ENCODE measurements at places on chromosomes 6 and 20.

DNA sequence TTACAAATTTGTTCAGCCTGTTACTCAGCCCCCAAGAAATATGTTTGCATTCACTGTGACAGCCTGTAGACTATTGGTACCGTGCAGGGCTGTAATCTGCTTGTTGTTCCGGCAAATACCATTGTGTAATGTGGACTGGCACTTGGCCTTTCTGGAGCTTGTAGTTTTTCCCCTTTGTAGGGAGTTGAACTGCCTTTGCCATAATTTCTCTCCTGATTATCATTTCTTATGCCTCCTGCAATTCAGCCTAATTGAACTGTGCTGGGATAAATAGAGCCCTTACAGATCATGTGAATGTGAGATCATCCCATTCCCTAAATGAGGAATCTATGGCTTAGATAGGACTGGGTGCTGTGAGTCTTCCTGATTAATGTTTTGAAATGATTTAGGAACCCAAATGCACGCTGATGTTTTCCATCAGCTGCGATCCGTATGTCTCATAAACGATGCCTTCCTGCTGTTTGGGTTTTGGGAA lies 185.1 kb downstream of the JARID2 start:
- no peak for DNase-seq

GRCh38 chr6:163720460-163721235 lies 306.1 kb downstream of the QKI start:
- DNase-seq, result no peak

DNA sequence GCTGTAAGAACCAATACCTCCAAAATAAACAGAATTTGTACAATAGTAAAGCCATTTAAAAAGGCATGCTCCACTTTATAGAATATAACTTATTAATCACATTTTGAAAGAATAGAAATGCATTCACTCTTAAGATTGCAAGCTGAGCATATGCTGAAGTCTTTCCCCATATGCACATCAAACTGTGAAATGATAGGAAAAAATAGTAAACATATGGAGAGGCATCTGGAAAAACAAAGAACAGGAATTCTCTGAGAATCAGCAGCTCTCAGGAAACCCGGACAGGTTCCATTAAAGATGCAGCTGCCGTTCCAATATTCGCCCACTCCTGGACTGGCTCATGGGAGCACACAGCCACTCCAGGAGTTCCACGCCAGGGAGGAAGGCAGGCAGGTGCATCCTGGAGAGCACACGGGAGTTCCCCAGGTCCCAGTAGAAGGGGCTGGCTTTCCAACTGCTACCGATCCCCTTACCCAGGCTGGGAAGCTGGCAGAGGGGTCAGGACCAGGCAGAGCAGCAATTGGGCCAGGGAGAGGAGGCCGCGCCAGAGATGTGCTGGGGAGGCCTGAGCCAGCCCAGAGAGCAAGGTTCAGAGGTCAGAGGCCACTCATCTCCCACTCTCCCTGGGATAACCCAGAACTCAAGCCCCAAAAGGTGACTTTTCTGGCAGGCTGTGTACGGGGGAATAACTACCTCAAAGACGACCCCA lies 111.1 kb downstream of the DLL1 start:
- DNase-seq, result no peak

DNA sequence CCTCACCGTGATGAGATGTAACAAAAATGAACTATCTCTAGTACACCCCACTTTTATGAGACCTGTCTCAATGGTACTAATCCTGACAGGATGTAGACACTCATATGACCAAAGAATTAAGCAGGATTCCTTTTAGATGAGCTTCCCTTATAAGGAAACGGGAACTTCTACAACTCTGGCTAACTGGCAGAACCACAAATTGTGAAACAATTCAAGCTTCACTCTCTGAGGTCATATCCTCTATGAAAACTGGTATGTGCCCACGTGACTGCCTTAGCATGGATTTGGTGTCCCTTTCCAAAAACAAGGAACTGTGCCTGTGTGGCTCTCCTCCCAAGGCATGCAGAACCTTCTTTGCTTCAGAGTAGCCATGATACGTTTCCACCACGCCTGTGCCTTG lies 14.1 kb upstream of the CPNE5 start:
- DNase-seq, result no peak

DNA sequence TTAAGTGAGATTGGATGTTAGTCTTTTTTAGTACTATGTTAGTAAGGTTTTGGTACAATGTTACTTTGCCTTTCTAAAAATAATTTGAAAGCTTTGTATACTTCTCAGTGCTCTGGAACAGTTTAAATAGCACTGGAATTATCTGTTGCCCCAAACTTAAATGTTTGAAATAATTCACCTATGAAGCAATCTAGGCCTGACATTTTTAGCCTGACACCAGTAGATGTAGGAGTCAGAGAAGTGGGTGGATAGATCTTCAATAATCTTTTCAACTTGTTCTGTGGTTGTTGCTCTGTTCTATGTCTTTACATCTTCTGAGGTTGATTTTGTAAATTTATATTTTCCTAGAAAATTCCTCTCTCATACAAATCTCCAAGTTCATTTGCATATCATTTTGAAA lies 103.1 kb upstream of the ADGRF1 start:
- no peak for DNase-seq

- no peak for DNase-seq
Measured at GRCh38 chr20:31808481-31808880, 10.7 kb upstream of the MYLK2 start.

DNA sequence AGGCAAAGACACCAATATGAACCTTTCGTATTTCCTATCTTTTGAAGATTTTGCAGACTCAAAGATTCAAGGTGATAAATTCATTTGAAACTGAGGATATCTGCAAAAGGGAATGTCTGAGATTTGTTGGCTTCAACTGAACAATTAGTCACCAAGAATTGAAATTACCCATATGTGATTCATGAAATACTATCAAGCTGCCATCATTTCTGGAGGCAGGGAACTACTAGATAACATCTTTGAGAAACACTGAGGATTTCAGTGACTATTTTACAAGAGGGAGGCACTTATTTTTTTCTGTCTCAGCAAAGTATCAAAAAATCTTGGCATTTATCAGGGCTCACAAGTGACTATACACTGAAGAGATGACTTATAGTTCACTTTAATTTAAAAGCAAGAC lies 39.8 kb upstream of the MMS22L start:
- no peak for DNase-seq

- no peak for DNase-seq
Measured at GRCh38 chr6:138645976-138646640, 127.5 kb upstream of the CCDC28A start.

GRCh38 chr20:19554666-19555065 lies 203.4 kb upstream of the RIN2 start:
- DNase-seq, result no peak

DNA sequence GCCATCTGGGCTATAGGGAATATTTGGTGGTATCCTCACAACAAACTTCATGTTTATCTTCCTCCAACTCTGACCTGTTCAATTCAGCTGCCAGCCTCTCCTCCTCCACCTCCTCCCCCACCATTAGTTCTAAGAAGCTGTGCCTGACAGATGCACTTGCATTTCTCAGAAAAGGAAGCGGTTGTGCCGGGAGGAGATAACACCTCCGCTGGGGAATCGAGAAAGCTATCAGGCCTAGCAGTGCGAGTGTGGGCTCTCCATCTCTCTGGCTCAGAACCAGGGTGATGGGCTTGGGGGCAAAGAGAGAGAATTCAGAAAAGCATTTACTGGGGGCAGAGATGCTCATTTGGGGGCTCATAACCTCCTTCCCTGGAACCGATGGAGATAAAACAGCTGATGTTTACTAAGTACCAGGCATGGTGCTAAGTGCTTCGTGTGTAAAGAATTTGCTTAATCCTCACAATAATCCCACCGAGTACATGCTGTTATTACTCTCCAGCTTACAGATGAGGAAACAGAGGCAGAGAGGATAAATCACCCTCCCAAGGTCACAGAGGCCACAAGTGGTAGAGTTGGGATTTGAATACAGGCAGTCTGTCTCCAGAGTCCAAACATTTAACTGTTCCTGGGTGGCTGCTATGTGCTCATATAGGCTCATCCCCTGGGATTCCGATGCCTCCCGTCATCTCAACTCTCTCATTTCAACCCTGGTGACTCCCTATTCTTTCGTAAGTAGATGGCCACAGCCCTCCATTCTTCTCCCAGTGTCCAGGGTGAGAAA lies 38.3 kb downstream of the COX4I2 start:
- peak; percentile 45 for DNase-seq

- DNase-seq, result no peak
Measured at GRCh38 chr6:30885999-30886896, 1.9 kb downstream of the DDR1 start.

GRCh38 chr20:4084096-4084495 lies 68.7 kb upstream of the RNF24 start:
- DNase-seq, result no peak

DNA sequence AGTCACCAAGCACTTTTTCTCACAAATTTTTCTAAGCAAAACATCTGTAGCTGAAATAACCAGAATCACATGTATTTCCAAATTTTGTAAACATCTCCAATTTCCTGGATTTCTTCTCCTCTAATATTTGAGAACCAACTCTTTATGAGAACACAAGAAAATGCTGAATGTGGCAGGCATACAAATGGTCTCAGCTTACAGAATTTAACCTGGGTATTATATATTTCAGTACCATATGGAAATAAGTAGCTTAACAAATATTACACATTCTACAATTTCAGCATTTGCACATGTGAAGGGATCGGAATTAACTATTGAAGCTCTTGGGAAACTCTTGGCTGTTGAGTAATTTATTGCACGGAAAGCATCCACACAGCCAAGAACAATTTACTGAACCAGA lies 92.5 kb downstream of the TBXT start:
- DNase-seq, result no peak

- no peak for DNase-seq
Measured at GRCh38 chr20:21702553-21703470, 2.7 kb upstream of the PAX1 start.

GRCh38 chr20:10674684-10675449 lies 1.1 kb upstream of the JAG1 start:
- no peak for DNase-seq

- DNase-seq, result no peak
Measured at GRCh38 chr6:145498425-145498824, 236.9 kb downstream of the EPM2A start.

DNA sequence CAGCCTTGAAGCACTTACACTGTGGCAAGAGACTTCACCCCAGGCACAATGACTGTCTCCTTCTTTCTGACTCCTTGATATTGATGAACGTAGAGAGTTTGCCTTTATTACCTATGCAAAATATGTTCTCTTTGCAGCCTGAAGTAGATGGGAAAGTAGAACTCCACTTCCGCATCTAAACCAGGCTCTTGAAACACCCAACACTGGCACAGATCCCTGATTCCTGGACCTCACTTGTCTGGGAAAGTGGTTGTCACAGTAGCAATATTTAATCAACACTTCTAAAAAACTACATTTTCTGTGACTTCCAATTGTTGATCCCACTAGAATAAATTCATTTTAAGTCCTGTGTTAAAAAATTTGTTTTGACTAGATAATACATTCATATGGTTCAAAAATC lies 143.1 kb downstream of the CDK19 start:
- DNase-seq, result no peak

DNA sequence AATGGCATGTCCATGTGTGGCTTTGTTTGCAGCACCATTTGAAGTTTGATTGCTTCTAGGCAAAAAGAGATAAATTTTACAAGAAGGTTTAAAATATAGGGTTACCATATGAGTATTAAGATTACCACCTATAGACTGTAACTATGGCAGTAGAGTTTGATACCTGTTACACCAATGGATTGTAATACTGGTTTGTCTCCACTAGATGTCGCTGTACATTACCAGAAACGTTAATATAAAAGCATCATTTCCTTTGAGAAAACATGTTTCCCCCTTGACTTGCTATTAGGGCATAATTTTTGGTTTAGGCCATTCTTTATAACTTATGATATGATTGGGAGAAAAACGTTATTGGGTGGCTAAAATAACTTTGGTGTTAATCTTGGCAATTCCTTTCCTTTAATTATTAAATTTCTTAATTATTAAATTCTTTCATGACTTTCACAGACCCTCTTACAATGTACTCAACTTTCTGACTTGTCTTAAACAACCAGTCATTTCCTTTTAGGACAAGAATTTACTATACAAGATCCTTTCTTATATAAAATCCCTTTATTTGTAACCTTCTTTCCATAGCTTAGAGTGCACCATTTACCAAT lies 42.8 kb downstream of the HLA-DPB1 start:
- DNase-seq, result no peak

- no peak for DNase-seq
Measured at GRCh38 chr6:165986914-165987482, 180.7 kb downstream of the TBXT start.

- no peak for DNase-seq
Measured at GRCh38 chr6:43775535-43775885, 5.5 kb downstream of the VEGFA start.

DNA sequence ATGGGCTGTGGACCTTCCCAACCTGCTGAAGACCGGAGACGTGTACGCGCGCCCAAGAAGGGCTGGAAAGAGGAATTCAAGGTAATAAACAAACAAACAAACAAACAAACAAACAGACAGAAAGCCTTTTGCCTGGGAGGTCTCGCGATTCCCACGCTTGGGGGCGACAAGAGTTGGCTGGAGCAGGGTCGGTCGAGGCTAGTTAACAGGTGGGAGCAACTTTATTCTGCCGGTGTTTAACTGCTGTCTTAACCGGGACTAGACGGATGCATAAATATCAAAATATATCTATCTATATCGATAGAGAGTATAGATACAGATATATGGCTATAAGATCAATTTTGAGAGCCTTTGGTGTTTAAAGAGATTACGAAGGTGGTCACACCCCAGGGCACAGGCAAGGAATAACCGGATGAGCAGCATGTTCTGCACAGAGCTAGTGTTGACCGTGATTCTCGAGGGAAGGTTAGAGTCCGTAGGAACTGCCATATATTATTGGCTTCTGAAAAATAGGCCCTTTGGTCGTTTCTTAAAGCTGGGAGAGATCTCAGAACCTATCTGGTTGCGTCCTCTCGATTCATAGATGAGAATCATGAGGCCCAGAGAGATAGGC lies 514 bp downstream of the STMND1 start:
- DNase-seq, result no peak

GRCh38 chr6:5506597-5506996 lies 245.3 kb downstream of the FARS2 start:
- DNase-seq, result no peak

- DNase-seq, result no peak
Measured at GRCh38 chr6:28927846-28928245, 4.1 kb upstream of the TRIM27 start.

GRCh38 chr20:44909872-44910689 lies at the start of gene PABPC1L:
Gene PABPC1L (plus strand): TSS chr20:44910060. CDS start chr20:44910144, 84 bp downstream.
- DNase-seq, result peak; percentile 58

All from stimulated activated CD8-positive, alpha-beta memory T cell treated with anti-CD3 and anti-CD28 coated beads, Interleukin-4, amount 100 ng/mL, for 4 hours (primary cell).